ENCODE measurements at places on chromosomes 5 and 9. TPM values are rescaled to one million over a fixed set of nuclear protein-coding genes. Genes with fewer than 3 reads are reported as not detected.

The LIFR gene
- 84.5 TPM for total RNA-seq

DNA sequence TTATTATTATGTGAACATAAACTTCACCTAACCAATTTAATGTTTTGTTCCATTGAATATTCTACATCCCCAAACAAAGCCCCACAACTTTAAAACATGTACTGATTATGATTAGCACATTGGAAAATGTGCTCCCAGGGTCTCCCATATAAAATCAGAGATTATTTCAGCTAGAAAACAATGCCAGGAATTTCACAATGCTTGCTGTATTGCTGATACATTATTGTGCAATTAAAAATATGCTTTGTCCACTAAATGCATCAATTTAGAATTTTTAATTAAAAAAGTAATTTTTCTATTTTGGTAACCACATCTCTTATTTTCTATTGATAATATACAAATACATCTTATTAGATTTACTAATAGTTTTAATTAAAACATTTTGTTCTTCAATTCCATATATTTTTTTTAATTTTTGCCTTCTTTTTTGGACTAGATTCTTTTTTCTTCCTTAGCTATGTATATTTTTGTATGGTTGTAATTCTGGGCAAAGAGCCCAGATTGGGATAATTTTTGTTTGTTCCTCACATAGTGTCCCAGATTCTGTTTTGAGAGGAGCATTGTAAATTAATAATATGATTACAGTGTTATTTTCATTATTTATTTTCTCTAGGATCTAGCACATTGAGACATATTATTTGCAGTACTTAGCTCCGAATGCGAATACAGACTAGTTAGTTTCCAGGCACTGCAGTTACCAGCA is 241.5 kb upstream of the CDH18 start:
- H3K27me3 ChIP-seq, result no peaks in the 10 kb centered on the region
- H3K27ac ChIP-seq, result no peak overlapping the region
- H3K4me3 ChIP-seq, result no peak overlapping the region
- no peaks in the 10 kb centered on the region for H3K4me1 ChIP-seq
- H3K36me3 ChIP-seq, result no peaks in the 10 kb centered on the region
- no peak for DNase-seq

DNA sequence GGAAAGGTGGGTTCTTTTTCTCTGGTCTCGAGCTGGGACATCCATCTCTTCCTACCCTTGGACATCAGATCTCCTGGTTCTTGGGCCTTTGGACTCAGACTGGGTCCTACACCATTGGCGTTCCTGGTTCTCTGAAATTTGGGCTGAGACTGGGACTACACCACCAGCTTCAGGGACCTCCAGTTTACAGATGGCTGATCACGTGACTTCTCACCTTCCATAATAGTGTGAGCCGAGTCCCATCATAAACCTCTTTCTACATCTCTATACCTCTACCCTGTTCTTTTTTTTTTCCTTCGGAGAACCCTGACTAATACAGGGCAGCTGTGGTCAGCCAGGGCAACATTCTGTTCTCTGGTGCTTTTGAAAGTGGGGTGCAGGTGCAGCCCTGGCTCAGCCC is 27.2 kb upstream of the RXRA start:
- no peak for DNase-seq
- H3K4me3 ChIP-seq, result no peak overlapping the region
- no peaks in the 10 kb centered on the region for H3K36me3 ChIP-seq
- H3K4me1 ChIP-seq, result peaks cover under 1% of the 10 kb centered on the region
- no peak overlapping the region for H3K27ac ChIP-seq

DNA sequence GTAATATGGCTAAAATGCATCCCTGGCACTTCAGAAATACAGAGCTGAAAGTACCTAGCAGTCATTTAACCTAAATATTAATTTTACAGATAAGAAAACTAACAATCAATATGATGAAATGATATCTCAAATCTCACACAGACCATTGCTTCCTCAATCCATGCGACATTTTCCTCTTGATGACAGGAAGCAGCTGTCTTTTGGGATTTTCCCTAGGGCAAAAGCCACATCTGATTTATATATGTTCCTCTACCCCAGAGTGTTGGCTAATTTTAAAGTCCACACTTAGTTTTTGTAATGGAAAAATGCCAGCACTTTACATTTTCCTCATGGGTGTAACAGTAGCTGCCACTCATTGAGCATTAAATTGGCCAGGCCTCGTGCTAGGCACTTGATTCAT is 47.7 kb upstream of the ITGA1 start:
- H3K36me3 ChIP-seq, result no peaks in the 10 kb centered on the region
- H3K4me3 ChIP-seq, result no peak overlapping the region
- H3K27me3 ChIP-seq, result no peaks in the 10 kb centered on the region

GRCh38 chr9:75090579-75090978 is 2.3 kb downstream of the OSTF1 start:
- H3K4me3 ChIP-seq, result peak overlapping the region; percentile 78
- H3K27me3 ChIP-seq, result no peaks in the 10 kb centered on the region

The SGCD gene
- total RNA-seq, result 1.7 TPM

- DNase-seq, result no peak
- H3K4me1 ChIP-seq, result peaks cover 73% of the 10 kb centered on the region
- peak overlapping the region; percentile 82 for H3K27ac ChIP-seq
Observed at GRCh38 chr9:131677444-131678180, 62.3 kb downstream of the RAPGEF1 start.

GRCh38 chr9:17318821-17319320 is 184.0 kb downstream of the CNTLN start:
- no peaks in the 10 kb centered on the region for H3K4me1 ChIP-seq
- no peaks in the 10 kb centered on the region for H3K27me3 ChIP-seq
- H3K27ac ChIP-seq, result no peak overlapping the region
- no peak for DNase-seq
- no peak overlapping the region for H3K4me3 ChIP-seq

- no peak for DNase-seq
- H3K36me3 ChIP-seq, result no peaks in the 10 kb centered on the region
- no peak overlapping the region for H3K4me3 ChIP-seq
- peaks cover 12% of the 10 kb centered on the region for H3K4me1 ChIP-seq
Observed at GRCh38 chr9:129557192-129558036, 63.5 kb downstream of the C9orf50 start.

DNA sequence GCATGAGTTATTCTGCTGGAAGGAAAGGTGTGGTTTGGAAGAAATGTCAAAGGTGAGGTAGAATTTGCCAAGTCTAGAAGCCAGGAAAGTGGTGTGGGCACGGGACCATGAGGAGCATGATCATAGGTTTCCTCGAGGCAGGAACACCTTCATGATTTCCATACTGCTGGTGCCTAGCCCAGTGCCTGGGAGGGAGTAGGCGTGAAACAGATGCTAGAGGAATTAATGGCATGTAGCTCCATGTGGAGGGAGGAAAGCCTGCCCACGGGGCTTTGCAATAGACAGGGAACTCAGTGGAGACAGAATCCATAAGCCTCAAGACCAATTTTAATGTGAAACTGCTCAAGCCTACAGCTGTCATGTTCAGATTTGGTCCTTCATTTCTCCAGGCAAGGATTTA is 35.1 kb downstream of the TTLL11 start:
- no peaks in the 10 kb centered on the region for H3K36me3 ChIP-seq
- DNase-seq, result no peak
- H3K4me1 ChIP-seq, result no peaks in the 10 kb centered on the region
- no peak overlapping the region for H3K4me3 ChIP-seq
- H3K27me3 ChIP-seq, result no peaks in the 10 kb centered on the region

DNA sequence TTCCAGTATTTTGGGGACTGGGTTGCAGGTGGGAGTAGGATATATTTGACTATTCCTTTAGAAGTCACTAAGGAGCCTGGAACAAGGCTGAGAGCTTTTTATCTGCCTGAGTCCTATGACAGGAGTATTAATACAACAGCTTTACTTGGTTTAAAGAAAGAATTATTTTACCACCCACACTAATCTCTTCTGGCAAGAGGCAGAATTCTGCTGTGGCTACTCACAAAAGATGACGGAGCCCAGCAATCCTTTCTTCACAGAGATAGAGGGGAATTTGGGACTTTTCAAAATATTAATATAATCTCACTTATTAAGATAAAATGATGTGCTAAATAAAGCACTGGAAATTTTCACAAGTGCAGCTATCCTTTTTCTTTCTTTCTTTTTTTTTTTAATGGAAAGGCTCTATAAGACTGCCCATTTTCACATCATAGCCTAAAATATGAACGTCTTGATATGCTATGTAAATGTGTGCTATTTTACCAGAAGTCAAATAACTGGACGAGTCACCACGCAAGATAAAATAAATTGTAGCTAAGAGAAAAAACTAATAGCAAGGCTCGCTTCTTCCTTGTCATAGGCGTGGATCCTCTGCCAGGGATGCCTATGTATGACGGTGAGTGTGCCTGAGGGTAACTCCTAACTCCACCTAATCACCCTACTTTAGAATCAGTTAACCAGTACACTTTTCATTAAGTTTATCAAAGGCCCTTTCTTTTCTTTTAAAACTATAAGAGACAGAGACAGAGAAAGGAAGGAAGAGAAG is 76.3 kb downstream of the ZNF608 start:
- no peaks in the 10 kb centered on the region for H3K36me3 ChIP-seq
- peak overlapping the region; percentile 35 for H3K27ac ChIP-seq
- H3K4me1 ChIP-seq, result peaks cover 34% of the 10 kb centered on the region
- H3K27me3 ChIP-seq, result no peaks in the 10 kb centered on the region
- no peak overlapping the region for H3K4me3 ChIP-seq

GRCh38 chr9:15244001-15244441 is 63.0 kb downstream of the TTC39B start:
- H3K27me3 ChIP-seq, result no peaks in the 10 kb centered on the region
- peak overlapping the region; percentile 68 for H3K27ac ChIP-seq
- peaks cover 8% of the 10 kb centered on the region for H3K4me1 ChIP-seq

GRCh38 chr9:73237140-73237539 is 85.5 kb downstream of the ANXA1 start:
- no peaks in the 10 kb centered on the region for H3K27me3 ChIP-seq
- no peak for DNase-seq
- no peak overlapping the region for H3K27ac ChIP-seq
- H3K4me3 ChIP-seq, result no peak overlapping the region

- no peaks in the 10 kb centered on the region for H3K27me3 ChIP-seq
- H3K27ac ChIP-seq, result no peak overlapping the region
- H3K4me3 ChIP-seq, result no peak overlapping the region
- H3K4me1 ChIP-seq, result no peaks in the 10 kb centered on the region
Observed at GRCh38 chr5:143806579-143806978, 5.4 kb upstream of the HMHB1 start.

- H3K27me3 ChIP-seq, result no peaks in the 10 kb centered on the region
- H3K4me3 ChIP-seq, result no peak overlapping the region
- no peaks in the 10 kb centered on the region for H3K36me3 ChIP-seq
- DNase-seq, result no peak
Observed at GRCh38 chr5:6545770-6546690, 86.8 kb downstream of the NSUN2 start.

- H3K4me1 ChIP-seq, result peaks cover 8% of the 10 kb centered on the region
- H3K27ac ChIP-seq, result no peak overlapping the region
- H3K36me3 ChIP-seq, result peaks cover 10% of the 10 kb centered on the region
- no peak overlapping the region for H3K4me3 ChIP-seq
- no peaks in the 10 kb centered on the region for H3K27me3 ChIP-seq
Observed at GRCh38 chr9:27212191-27212590, 84.8 kb downstream of the EQTN start.

DNA sequence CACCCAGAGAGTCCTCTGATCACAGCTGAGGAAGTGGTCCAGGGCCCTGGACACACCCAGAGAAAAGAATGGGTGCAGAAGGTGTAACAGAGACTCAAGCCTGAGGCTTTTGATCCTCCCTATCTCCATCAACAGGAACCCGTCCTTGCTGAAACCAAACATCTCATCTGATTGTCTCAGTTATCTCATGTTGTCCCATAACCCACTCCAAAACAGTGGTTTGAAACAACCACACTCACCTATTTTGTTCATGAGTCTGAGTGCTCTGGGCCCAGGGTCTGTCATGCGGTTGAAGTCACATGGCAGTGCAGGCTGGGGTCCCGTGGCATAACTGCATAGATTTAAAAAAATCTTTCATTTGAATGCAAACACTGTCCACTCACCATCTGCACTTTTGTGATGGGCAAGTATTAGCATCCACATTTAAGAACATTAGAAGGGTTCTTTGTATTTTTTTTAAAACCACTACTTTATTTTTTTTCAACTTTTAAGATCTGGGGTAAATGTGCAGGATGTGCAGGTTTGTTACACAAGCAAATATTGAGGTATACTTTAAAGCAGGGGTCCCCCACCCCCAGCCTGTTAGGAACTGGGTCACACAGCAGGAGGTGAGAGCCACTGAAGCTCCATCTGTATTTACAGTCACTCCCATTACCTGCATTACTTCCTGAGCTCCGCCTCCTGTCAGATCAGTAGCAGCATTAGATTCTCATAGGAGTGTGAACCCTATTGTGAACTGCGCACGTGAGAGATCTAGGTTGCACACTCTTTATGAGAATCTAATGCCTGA is 255.8 kb downstream of the ROR2 start:
- H3K27me3 ChIP-seq, result no peaks in the 10 kb centered on the region
- H3K4me3 ChIP-seq, result no peak overlapping the region
- no peak for DNase-seq
- H3K4me1 ChIP-seq, result no peaks in the 10 kb centered on the region
- H3K27ac ChIP-seq, result no peak overlapping the region

GRCh38 chr5:171750311-171750788 is 35.3 kb upstream of the SMIM23 start:
- no peaks in the 10 kb centered on the region for H3K27me3 ChIP-seq
- no peak overlapping the region for H3K4me3 ChIP-seq
- no peaks in the 10 kb centered on the region for H3K36me3 ChIP-seq
- no peaks in the 10 kb centered on the region for H3K4me1 ChIP-seq

DNA sequence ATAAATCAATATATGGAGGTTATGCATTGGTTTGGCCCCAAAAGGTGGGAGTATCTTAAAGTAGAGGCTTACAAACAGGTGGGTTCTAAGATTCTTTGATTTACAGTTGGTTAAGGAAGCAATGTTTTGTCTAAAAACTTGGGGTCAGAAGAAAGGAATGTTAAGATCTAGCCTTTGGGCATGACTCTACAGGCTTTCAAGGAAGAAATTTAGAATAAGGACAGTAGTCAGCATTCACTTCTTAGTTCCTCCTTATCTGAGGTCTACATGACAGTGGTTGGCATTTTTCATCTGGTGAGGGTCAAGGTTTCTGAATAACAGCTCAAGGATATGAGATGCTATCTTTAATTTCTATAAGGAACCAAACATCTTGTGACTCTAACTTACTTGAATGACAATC is 122.8 kb downstream of the CAMK4 start:
- H3K27ac ChIP-seq, result no peak overlapping the region
- H3K27me3 ChIP-seq, result no peaks in the 10 kb centered on the region
- no peak overlapping the region for H3K4me3 ChIP-seq
- no peaks in the 10 kb centered on the region for H3K36me3 ChIP-seq
- DNase-seq, result no peak
- H3K4me1 ChIP-seq, result no peaks in the 10 kb centered on the region

DNA sequence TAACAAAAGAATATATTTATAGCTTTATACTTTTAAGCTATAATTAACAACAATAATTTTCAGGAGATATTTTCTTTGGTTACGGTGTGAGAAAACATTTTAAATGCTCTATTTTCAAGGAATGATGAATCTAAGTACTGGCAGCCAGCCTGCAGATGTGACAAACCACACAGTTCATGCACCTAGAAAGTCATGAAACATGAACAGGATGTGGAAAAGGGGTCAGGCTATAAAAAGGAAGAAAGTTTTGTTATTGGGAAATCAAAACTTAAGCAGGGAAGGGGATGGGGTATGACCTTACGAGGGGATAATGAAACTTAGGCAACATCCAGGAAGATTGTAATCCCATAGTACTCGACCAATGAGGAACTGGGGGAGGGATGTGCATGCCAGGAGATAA is 508.7 kb upstream of the GRAMD2B start:
- no peaks in the 10 kb centered on the region for H3K36me3 ChIP-seq
- no peak for DNase-seq
- H3K4me3 ChIP-seq, result no peak overlapping the region
- no peaks in the 10 kb centered on the region for H3K27me3 ChIP-seq
- no peak overlapping the region for H3K27ac ChIP-seq

- no peaks in the 10 kb centered on the region for H3K36me3 ChIP-seq
- no peak for DNase-seq
- no peaks in the 10 kb centered on the region for H3K4me1 ChIP-seq
- no peak overlapping the region for H3K27ac ChIP-seq
- H3K27me3 ChIP-seq, result no peaks in the 10 kb centered on the region
Observed at GRCh38 chr5:62077823-62078550, 228.0 kb upstream of the KIF2A start.

The SYK gene
- 39.5 TPM for total RNA-seq
